ENCODE measurements at places on chromosomes 5 and 9. TPM values are rescaled to one million over a fixed set of nuclear protein-coding genes. Genes with fewer than 3 reads are reported as not detected.

SPINK6 gene
- not detected for total RNA-seq

ARHGEF39 gene
- not detected for total RNA-seq

ZMAT2 gene
- total RNA-seq: 57.4 TPM

FCN1 gene
- 4.6 TPM for total RNA-seq

GRM6 gene
- total RNA-seq: not detected

KIF4B gene
- not detected for total RNA-seq

ZFR gene
- total RNA-seq: 65.4 TPM

DNAH5 gene
- not detected for total RNA-seq

HTR4 gene
- total RNA-seq: not detected

All from CD4-positive, alpha-beta memory T cell (primary cell).